Spinal cord (tissue), 10 donors: ENCODE measurements at places on chromosomes 1 and 21. TPM values are rescaled to one million over a fixed set of nuclear protein-coding genes. Genes with fewer than 3 reads are reported as not detected.

DNA sequence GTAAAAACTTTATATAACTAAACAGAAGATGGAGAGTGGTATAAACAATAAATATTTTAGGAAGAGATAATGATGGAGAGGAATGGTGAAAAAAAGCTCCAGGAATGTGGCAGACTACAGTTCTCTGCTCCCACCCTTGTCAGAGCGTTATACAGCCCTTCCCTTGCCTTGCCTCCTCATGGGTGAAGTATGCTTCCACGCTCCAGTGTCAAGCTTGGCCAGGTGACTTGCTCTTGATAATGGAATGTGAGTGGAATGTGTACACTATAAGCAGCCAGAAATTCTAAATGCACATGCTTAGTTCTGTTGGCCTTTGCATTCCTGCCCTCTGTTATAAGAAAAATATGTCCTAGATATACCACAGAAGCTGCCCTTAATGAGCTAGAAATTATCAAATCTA is 24.7 kb upstream of the POGK start:
- DNase-seq, result no peak
- no peak overlapping the region for H3K27ac ChIP-seq
- H3K4me3 ChIP-seq, result no peak overlapping the region
- H3K27me3 ChIP-seq, result no peaks in the 10 kb centered on the region
- no peaks in the 10 kb centered on the region for H3K36me3 ChIP-seq

DNA sequence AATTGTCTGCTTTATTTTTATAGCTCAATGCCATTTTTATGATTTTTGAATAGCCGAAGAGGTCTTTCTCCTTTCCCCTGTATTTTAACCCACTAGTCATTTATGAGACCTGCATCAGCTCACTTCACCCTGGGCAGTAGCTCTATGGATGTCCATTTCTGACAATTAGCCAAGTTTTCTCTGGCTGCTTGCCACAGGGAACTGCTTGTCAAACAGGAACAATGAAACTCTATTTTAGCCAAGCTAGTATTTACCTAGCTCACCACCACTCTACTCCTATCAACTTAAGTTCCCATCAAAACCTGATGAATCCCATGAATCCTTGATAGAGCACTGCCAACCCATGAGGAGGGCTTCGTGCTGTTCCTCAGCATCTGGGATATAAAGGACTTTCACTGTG is 406.7 kb downstream of the RWDD3 start:
- H3K4me3 ChIP-seq, result no peak overlapping the region
- DNase-seq, result no peak
- no peaks in the 10 kb centered on the region for H3K4me1 ChIP-seq
- no peak overlapping the region for H3K27ac ChIP-seq
- no peaks in the 10 kb centered on the region for H3K27me3 ChIP-seq

PKLR gene
- 0.20 TPM for total RNA-seq

FCAMR gene
- total RNA-seq, result 0.20 TPM
